Activated T-cell treated with anti-CD3 and anti-CD28 coated beads, Interleukin-2, amount 50 U/mL, for 72 hours (primary cell): ENCODE measurements at places on chromosomes 4 and X.
A peak's percentile ranks its signal among the peaks of the same experiment; 100 is the strongest.

- H3K4me3 ChIP-seq = no peak overlapping the region
- DNase-seq = no peak
- H3K4me1 ChIP-seq = no peaks in the 10 kb centered on the region
- no peak overlapping the region for H3K27ac ChIP-seq
- no peaks in the 10 kb centered on the region for H3K27me3 ChIP-seq
- no peaks in the 10 kb centered on the region for H3K36me3 ChIP-seq
Observed at GRCh38 chr4:3711183-3712111, 54.7 kb upstream of the ADRA2C start.

DNA sequence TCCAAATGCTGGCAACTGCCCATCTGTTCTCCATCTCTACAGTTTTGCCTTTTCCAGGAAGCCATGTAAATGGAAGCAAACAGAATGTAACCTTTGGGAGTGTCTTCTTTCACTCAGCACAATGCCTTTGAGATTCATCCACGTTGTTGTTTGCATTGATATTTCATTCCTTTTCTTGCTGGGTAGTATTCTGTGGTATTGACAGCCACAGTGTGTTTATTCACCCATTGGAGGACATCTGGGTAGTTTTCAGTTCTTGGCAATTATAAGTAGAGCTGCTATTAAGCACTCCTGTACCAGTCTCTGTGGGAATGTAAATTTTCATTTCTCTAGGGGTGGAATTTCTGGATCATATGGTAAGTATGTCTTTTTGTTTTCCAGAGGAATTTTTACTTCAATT, 194.3 kb upstream of the RPS6KA3 start:
- no peak overlapping the region for H3K27ac ChIP-seq
- H3K27me3 ChIP-seq = peaks cover 46% of the 10 kb centered on the region
- no peak for DNase-seq
- peaks cover 39% of the 10 kb centered on the region for H3K4me1 ChIP-seq

DNA sequence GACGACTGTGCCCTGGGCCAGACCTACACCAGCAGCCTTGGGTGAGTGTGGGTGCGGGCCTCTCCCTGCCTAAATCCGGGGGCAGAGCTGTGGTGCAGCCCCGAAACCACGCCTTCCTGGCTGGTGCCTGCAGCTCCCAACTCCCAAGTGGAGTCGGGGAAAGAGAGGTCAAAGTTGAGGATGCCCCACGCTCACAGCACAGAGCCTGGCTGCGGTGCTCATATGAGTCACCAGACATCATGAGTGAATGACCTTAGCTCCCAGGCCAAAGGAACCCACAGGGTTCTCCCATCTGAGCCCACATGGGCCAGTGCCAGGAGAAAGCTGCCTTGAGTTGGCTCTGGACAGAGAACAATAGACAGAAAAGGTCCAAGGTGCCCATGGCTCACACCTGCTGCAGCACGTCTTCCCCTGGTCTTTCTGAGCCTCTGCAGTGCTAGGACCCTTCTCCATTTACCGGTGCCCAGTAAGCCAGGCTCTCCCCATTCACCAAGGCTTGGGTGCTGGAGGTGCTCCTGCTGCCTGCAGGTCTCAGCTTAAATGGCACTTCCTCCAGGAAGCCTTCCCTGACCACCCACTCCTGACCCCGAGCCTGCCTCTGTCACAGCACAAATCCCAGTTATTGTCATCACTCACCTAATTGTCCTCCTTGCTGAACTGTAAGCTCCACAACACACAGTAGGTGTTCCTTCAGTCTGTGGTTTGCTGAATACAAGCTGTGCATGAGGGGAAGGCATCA, 224.2 kb downstream of the AFAP1 start:
- no peak for DNase-seq
- H3K27me3 ChIP-seq = peaks cover 20% of the 10 kb centered on the region
- H3K4me3 ChIP-seq = no peak overlapping the region
- H3K36me3 ChIP-seq = no peaks in the 10 kb centered on the region
- H3K4me1 ChIP-seq = no peaks in the 10 kb centered on the region

- H3K27me3 ChIP-seq = no peaks in the 10 kb centered on the region
- peak; percentile 27 for DNase-seq
- H3K4me3 ChIP-seq = peak overlapping the region; percentile 54
- H3K4me1 ChIP-seq = peaks cover 59% of the 10 kb centered on the region
Observed at GRCh38 chr4:86939729-86940575, 5.1 kb downstream of the AFF1 start.

GRCh38 chr4:110501826-110502225, 25.9 kb downstream of the ENPEP start:
- H3K27me3 ChIP-seq = peaks cover under 1% of the 10 kb centered on the region
- H3K4me3 ChIP-seq = no peak overlapping the region
- H3K4me1 ChIP-seq = no peaks in the 10 kb centered on the region
- H3K36me3 ChIP-seq = no peaks in the 10 kb centered on the region
- H3K27ac ChIP-seq = no peak overlapping the region

GRCh38 chrX:10926404-10926803, 184.7 kb upstream of the HCCS start:
- no peaks in the 10 kb centered on the region for H3K27me3 ChIP-seq
- no peaks in the 10 kb centered on the region for H3K4me1 ChIP-seq
- no peak overlapping the region for H3K4me3 ChIP-seq
- H3K36me3 ChIP-seq = peaks cover 3% of the 10 kb centered on the region
- no peak for DNase-seq
- H3K27ac ChIP-seq = no peak overlapping the region

GRCh38 chrX:41317477-41318208, 16.3 kb upstream of the DDX3X start:
- H3K27me3 ChIP-seq = no peaks in the 10 kb centered on the region
- H3K27ac ChIP-seq = no peak overlapping the region
- H3K36me3 ChIP-seq = no peaks in the 10 kb centered on the region
- DNase-seq = no peak
- H3K4me3 ChIP-seq = no peak overlapping the region

DNA sequence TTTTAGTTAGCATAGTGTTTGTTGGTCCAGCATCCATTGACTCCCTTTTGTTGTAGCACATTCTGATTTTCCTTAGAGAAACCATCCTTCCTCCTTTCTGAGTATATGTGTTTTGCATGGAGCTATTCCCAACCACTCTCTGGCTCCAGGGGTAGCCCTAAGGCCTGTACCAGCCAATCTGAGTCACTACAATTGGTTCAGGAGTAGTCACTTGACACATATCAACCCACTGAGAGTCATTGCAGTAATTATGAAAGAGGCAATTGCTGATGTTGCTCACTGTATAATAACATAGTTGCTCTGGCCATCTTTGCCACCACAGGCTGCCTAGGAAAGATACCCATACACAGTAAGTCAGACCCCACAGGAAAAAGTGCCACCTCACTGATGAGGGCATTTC, 71.2 kb upstream of the GRID2 start:
- no peaks in the 10 kb centered on the region for H3K27me3 ChIP-seq
- no peaks in the 10 kb centered on the region for H3K36me3 ChIP-seq
- DNase-seq = no peak
- H3K4me1 ChIP-seq = no peaks in the 10 kb centered on the region
- no peak overlapping the region for H3K27ac ChIP-seq
- H3K4me3 ChIP-seq = no peak overlapping the region

DNA sequence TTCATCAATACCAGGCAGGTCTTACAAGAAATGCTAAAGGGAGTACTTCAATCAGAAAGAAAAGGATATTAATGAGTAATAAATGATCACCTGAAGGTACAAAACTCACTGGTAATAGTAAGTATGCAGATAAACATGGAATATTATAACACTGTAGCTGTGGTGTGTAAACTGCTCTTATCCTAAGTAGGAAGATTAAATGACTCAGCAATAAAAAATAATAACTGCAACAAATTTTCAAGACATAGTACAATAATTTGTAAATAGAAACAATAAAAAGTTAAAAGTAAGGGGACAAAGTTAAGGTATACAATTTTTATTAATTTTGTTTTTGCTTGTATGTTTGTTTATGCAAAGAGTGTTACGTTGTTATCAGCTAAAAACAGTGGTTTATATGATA, 43.7 kb upstream of the DACH2 start:
- H3K4me3 ChIP-seq = no peak overlapping the region
- H3K27ac ChIP-seq = no peak overlapping the region
- DNase-seq = no peak
- H3K27me3 ChIP-seq = peaks cover 51% of the 10 kb centered on the region

DNA sequence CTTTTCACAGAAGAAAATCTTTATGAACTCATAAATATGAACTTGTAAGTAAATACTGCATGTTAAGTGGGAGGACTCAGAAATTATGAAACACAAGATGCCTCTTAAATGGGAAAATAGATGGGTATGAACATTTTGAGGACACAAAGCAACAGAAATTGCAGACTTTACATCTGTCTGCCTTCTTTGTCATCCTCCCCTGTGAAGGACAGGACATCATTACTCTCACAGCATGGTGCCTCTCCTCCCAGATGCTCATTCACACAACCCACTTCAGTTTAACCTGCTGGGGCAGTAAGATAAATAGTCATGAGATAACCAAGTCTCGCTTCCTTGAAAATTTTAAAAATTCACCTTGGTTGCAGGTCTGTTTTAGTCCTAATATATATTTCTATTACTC, 144.5 kb downstream of the APBB2 start:
- no peak overlapping the region for H3K4me3 ChIP-seq
- no peaks in the 10 kb centered on the region for H3K4me1 ChIP-seq
- no peaks in the 10 kb centered on the region for H3K27me3 ChIP-seq
- no peak for DNase-seq

- H3K36me3 ChIP-seq = no peaks in the 10 kb centered on the region
- H3K27ac ChIP-seq = no peak overlapping the region
- no peak overlapping the region for H3K4me3 ChIP-seq
- H3K27me3 ChIP-seq = no peaks in the 10 kb centered on the region
Observed at GRCh38 chrX:124690495-124690894, 344.1 kb downstream of the SH2D1A start.

GRCh38 chr4:113539408-113539807, 222.1 kb downstream of the CAMK2D start:
- no peaks in the 10 kb centered on the region for H3K27me3 ChIP-seq
- H3K4me3 ChIP-seq = peak overlapping the region; percentile 3
- peak; percentile 42 for DNase-seq
- peaks cover 37% of the 10 kb centered on the region for H3K4me1 ChIP-seq
- peak overlapping the region; percentile 64 for H3K27ac ChIP-seq

- no peaks in the 10 kb centered on the region for H3K36me3 ChIP-seq
- no peak for DNase-seq
- H3K27ac ChIP-seq = no peak overlapping the region
- no peaks in the 10 kb centered on the region for H3K4me1 ChIP-seq
Observed at GRCh38 chr4:8085491-8086117, 73.0 kb downstream of the ABLIM2 start.

DNA sequence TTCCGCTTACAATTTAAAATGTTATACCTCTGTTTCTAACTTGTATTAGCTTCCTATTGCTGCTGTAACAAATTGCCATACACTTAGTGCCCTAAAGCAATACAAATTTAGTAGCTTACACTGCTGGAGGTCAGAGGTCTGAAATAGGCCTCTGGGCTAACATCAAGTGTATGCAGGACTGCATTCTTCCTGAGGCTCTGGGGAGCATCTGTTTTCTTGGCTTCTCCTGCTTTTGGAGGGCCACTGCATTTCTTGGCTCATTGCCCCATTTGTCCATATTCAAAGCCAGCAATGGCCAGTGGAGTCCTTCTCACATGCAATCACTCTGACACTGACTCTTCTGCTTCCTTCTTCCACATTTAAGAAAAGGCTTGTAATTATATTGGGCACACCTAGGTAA, 639.8 kb upstream of the INTU start:
- H3K27ac ChIP-seq = no peak overlapping the region
- no peaks in the 10 kb centered on the region for H3K27me3 ChIP-seq
- no peak for DNase-seq
- no peaks in the 10 kb centered on the region for H3K36me3 ChIP-seq
- H3K4me3 ChIP-seq = no peak overlapping the region
- no peaks in the 10 kb centered on the region for H3K4me1 ChIP-seq

- H3K27ac ChIP-seq = no peak overlapping the region
- no peak for DNase-seq
- no peaks in the 10 kb centered on the region for H3K4me1 ChIP-seq
- no peaks in the 10 kb centered on the region for H3K27me3 ChIP-seq
- H3K4me3 ChIP-seq = no peak overlapping the region
Observed at GRCh38 chr4:93764639-93765246, 63.8 kb upstream of the ATOH1 start.

GRCh38 chr4:48228949-48229348, 40.7 kb downstream of the TEC start:
- no peaks in the 10 kb centered on the region for H3K4me1 ChIP-seq
- no peaks in the 10 kb centered on the region for H3K27me3 ChIP-seq
- H3K4me3 ChIP-seq = no peak overlapping the region

DNA sequence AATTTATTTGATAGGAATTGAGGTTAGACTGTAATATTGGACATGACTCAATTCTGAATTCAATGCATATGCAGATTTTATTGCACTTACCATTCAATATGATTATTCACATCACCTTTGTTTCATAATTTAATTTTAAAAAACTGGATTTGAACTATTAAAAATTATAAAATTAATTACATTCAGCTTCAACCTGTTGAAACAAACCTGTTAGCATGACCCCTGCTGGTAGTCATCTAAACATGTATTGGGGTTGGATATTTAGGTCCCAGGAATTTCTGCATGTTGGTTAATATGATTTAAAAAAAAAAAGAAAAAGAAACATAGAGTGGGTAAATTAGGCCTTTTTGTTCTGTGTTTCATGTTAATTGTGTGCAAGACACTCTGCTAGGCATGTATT, 85.9 kb downstream of the ARSJ start:
- no peak for DNase-seq
- no peaks in the 10 kb centered on the region for H3K27me3 ChIP-seq
- H3K36me3 ChIP-seq = no peaks in the 10 kb centered on the region
- H3K27ac ChIP-seq = no peak overlapping the region

DNA sequence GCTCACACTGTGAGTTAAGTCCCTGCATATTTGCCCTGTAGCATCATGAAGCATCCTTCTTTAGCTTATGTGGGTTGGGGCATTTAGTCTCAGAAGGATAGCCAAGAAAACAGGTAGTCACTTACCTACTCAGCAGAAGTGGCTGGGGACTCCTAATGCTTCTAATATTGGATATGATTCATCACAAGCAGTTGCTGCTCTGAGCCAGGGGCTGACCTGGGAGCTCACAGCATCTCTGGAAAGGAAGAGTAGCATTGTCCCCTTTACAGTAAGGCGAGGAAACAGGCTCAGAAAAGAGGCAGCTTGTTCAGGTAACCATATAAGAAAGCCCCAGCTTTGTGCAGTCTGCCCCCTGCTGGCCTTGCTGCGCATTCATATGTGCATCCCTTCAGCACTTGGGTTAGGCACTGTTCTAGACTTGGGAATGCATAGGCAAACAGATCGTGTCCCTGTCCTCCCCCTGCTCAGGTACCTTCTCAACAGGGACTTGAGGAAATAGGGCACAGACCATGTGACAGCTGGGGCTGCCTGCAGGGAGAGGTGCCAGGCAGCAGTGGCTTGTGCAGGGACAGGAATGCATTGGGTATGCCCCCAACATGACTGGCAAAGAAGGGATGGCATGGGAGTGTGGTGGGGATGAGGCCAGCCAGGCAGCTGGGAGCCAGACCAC, 35.7 kb upstream of the TBC1D14 start:
- DNase-seq = peak; percentile 79
- H3K36me3 ChIP-seq = peaks cover 4% of the 10 kb centered on the region
- H3K4me3 ChIP-seq = no peak overlapping the region
- H3K4me1 ChIP-seq = no peaks in the 10 kb centered on the region
- H3K27me3 ChIP-seq = no peaks in the 10 kb centered on the region

- peak; percentile 29 for DNase-seq
- H3K4me3 ChIP-seq = peak overlapping the region; percentile 70
- H3K36me3 ChIP-seq = no peaks in the 10 kb centered on the region
Observed at GRCh38 chrX:41559235-41560052, 112.3 kb downstream of the NYX start.
